ENCODE measurements at places on chromosomes 4 and X. TPM values are rescaled to one million over a fixed set of nuclear protein-coding genes. Genes with fewer than 3 reads are reported as not detected.

The BCOR gene
- 11.0 TPM for total RNA-seq

The HTN1 gene
- total RNA-seq = not detected

The FRMPD3 gene
- total RNA-seq = not detected

The TCEANC gene
- total RNA-seq = 2.5 TPM

The ARX gene
- total RNA-seq = not detected

The KCND1 gene
- 1.6 TPM for total RNA-seq

The SPANXN2 gene
- total RNA-seq = not detected

The RPA4 gene
- 0.12 TPM for total RNA-seq

The SHROOM3 gene
- 29.2 TPM for total RNA-seq

The CCDC120 gene
- total RNA-seq = 7.3 TPM

The MAGEC3 gene
- not detected for total RNA-seq

The SMPX gene
- not detected for total RNA-seq

The TMPRSS11B gene
- total RNA-seq = not detected

The TLR6 gene
- total RNA-seq = 2.9 TPM

The CLCN4 gene
- total RNA-seq = 2.2 TPM
